ENCODE measurements at places on chromosomes 4 and X.

- peak; percentile 37 for DNase-seq
Measured at GRCh38 chr4:6019316-6020263, 1.4 kb upstream of the C4orf50 start.

GRCh38 chr4:143389579-143390195 is 53.0 kb downstream of the GAB1 start:
- peak; percentile 38 for DNase-seq

GRCh38 chr4:37644962-37645361 is 41.2 kb downstream of the RELL1 start:
- DNase-seq = no peak

GRCh38 chr4:75723163-75724065 is 963 bp upstream of the USO1 start:
- DNase-seq = peak; percentile 45

DNA sequence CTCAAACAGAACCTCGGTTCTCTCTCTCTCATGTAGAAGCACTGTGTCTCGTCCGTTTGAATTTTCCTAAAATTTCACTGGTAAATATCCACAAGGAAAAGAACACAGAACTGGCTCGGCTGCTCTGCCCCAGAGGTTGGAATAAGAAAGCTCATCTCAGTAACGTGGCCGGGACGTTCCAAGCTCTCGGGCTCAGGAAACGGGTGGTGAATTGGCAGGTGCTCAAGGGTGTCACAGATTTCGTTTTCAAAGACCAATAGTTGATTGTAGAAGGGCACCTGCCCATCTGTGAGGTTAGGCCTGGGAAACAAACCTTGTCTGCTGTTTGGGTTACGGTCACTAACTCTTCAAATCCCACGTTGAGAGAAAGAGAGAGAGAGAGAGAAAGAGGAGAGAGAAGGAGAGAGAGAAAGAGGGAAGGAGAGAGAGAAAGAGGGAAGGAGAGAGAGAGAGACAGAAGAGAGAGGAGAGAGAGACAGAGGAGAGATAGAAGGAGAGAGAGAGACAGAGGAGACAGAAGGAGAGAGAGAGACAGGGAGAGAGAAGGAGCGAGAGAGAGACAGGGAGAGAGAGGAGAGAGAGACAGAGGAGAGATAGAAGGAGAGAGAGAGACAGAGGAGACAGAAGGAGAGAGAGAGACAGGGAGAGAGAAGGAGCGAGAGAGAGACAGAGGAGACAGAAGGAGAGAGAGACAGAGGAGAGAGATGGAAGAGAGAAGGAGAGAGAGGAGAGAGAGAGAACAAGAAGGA is 106.6 kb downstream of the CRLF2 start:
- DNase-seq = no peak

DNA sequence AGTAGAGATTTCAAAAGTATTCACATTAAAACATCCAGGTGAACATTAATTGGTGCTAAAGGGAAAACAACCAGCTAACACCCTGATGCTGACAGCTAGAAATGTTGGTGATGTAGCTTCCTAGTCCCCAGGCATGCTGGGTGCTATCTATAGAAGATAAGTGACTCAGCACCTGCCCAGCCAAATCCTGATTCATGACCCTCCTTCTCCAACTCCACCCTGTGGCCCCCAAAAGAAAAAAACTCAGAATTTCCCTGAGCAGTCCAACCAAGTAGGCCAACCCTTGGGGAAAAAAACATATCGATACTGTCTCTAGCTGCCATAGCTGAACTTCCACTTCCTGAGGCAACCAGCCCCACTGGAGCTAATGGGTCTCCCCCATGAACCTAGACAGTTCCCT is 197.6 kb upstream of the KLF3 start:
- no peak for DNase-seq

GRCh38 chr4:48420144-48420543 is 63.0 kb upstream of the SLC10A4 start:
- no peak for DNase-seq

GRCh38 chr4:158805635-158806471 is 37.0 kb downstream of the FNIP2 start:
- DNase-seq = no peak

DNA sequence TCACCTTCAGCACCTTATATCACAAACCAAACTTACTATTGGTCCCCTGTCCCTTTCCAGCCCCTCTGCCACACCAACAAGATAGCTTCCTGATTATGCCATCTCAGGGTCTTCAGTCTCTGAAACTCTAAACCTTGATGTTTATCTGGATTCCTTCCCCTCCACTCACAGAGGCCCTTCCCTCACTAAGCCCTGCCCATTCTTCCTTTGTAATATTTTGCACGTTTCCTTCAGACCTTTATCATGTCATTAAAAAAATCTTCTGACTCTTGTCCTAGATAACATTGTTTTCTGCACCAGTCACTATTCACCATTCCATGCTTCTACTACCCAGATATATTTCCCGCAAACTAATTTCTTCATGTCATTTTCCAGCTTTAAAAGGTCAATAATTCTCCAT is 17.7 kb upstream of the CEP135 start:
- DNase-seq = no peak

GRCh38 chr4:176309046-176309445 is 10.7 kb upstream of the SPCS3 start:
- DNase-seq = no peak

GRCh38 chr4:150974750-150975149 is 40.3 kb downstream of the LRBA start:
- DNase-seq = no peak

DNA sequence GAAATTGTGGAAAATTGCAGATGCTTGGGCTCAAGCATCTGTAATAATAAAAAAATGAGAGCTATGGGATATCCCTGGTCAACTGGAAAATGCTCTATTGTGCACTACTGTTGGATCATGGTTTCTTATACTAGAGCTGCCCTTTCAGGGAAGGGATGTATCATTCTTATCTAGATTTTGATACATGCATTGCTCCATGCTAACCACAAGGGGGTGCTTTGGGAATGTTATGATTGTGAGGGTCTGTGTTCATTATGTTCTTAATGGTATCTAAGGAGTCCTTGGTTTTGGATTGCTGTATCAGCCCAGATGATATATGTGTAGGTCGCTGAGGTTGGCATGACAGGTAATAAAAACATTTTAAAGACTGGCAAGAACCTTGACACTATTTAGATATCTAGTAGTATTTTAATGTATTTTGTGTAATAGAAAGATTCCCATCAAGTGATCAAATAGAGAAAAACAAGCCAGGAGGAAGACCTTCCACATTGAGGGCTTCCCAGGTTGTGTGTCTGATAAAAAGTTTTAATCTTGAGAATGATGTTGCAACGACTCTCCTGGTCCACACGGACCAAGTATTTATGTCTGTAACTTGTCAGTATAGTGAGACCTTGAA is 49.2 kb upstream of the TLR2 start:
- peak; percentile 32 for DNase-seq

DNA sequence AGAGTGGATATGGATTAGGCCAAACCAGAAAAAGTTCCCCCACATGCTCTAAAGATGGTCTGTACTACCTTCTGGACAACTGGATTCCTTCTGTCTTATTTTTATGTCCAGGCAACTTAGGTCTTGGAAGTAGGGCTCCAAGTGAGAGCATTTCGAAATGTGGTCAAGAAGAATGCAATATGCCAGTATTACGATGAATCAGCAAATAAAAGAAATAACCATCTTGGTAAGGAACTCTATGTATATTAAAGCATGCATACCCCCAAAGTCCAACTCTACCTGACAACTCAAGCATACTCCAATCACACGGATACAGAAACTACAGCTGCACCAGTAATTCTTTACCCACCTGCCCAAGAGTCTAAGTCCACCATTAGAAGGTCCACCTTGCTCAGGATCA is 234.5 kb downstream of the HNRNPD start:
- no peak for DNase-seq

- DNase-seq = peak; percentile 44
Measured at GRCh38 chr4:8355864-8356565, 84.5 kb downstream of the ACOX3 start.

DNA sequence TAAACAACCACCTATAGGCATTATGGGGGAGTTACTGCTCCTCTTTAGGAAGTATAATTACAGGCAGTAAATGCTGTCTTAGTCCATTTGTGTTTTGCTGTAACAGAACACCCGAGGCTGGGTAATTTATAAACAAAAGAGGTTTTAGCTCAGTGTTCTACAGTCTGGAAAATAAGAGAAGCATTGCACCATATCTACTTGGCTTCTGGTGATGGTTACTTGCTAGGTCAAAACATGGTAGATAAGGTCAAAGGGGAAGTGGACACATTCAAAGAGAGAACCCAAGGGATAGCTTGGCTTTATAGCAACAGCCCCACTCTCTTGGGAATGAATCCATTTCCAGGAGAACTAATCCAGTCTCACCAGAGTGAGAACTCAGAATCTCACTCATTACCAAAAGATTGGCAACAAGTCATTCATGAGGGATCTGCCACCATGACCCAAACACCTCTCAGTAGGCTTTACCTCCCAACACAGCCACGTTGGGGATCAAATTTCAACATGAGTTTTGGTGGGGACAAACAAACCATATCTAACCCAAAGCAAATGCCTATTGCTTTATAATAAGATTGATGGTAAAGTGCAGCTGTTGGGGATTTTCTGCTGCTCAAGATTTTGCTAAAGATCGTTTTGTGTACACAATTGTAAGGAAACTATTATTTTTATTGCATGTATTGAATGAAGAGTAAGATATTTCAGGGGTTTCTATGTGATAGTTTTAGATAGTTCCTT is 32.6 kb downstream of the STAG2 start:
- DNase-seq = no peak

- no peak for DNase-seq
Measured at GRCh38 chr4:2725380-2725779, 30.8 kb downstream of the TNIP2 start.
